H7 (cell line): ENCODE measurements at places on chromosomes 1 and 21. TPM values are rescaled to one million over a fixed set of nuclear protein-coding genes. Genes with fewer than 3 reads are reported as not detected.

DNA sequence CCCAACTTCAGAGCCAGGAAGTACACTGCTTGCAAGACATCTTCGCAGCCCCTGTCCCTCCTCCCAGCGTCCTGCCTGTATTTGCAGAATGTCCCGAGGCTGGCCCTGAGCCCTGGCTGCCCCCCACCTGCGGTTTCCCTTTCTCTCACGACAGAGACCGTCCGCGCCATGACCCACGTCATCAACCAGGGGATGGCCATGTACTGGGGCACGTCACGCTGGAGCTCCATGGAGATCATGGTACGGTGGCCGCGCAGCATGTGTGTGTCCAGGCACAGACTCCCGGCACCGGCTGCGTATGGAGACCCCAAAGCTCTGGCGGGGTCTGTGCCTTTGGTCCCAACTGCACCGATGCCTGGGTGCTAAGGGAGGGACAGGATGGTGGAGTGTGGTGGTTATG, 48.6 kb downstream of the KCNAB2 start:
- no peak for DNase-seq

The FNDC5 gene
- 0.63 and 4.4 TPM in 2 replicates for total RNA-seq

The NVL gene
- total RNA-seq = 49.3 and 60.3 TPM in 2 replicates

The CFHR1 gene
- not detected in 2 replicates for total RNA-seq
